ENCODE measurements at places on chromosomes 2 and 18.

- DNase-seq, result no peak
These were observed 737.9 kb upstream of the SALL3 start for GRCh38 chr18:78241535-78242253.

DNA sequence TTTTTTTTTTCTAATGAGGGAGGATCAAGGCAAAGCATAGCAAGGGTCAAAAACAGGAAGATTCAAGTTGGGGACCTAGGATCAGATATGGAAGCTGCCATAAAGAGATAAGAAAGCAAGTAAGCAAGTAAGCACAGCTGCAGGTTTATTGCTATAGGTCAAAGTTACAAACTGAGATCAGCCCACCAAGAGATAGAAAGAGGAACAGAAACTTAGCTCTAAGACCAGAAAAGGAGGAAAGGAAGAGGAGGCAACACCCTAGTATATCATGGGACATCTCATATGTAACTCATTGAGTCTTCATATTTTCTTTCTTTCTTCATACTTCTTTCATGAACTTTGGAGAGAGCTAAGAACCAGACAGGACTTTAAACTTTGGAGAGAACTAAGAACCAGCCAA, 295.9 kb upstream of the CRIM1 start:
- no peak for DNase-seq

DNA sequence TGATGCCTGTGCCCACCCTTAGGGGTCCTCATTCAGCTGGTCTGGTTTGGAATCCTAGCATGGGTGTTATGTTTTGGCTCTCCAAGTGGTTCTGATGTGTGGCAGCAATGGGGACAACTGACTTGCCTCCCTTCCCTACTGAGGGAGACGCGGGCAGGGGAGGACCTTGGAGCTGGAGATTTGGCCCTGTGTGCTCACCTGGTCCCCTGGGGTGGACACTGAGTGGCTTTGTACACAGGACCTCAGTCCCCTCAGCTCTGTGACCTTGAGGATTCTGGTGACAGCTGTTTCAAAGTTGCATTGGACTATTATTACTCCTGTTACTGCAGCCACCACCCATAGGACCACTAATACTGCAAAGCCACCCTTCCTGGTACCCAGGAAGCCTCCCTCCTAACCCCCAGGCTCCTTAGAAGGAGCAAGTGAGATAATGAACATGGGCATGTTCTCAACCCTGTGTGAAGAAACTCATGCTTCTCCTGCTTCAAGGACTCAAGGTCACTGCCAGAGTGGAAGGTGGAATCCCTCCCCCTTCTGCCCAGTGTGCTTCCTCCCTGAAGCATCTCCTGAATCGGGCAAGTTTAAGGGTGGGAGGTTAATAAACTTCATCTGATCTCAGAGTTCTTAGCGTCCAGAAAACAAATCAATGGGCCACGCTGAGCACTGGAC, 26.5 kb downstream of the TMEM182 start:
- DNase-seq, result no peak

DNA sequence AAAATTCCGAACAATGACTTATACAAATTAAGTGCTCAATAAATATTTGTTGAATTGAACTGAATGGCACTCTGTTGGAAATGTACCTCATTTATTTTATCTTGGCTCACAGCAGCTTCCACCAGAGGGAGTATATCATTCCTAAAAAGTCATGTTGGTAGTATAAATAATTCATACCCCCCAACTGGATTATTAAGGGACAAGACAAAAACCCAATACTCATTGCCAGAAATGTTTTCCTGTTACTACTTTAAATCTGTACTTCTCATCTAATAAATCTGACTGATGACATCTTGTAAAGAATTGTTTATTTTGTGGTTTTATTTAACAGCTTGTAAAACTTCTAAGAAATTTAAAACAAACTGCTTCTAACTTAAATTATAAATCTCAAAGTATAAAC, 163.9 kb downstream of the CDH2 start:
- DNase-seq, result no peak

DNA sequence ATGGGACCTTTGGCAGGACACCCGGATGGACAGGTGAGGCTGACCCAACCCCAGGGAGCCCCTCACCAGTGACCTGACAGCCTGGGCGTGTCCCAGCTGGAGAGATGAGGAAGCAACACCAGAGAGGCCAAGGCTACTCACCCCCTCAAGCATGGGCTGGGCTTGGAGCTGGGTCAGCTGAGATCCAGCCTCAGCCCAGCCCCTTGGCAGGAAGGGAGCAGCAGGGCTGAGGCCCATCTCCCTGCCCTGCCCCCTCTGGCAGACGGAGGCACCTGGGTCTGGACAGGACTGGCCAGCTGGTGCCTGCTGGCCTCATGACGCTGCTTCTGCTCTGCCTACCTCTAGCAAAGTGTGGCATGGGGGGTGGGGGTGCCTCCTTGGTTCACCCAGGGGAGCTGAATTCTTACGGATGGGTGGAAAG, 37.8 kb downstream of the HS6ST1 start:
- no peak for DNase-seq

- DNase-seq, result no peak
These were observed 53.9 kb upstream of the SEC11C start for GRCh38 chr18:59085797-59086196.

- no peak for DNase-seq
These were observed 32.8 kb downstream of the MYOM1 start for GRCh38 chr18:3186678-3187658.

GRCh38 chr2:29218550-29219125, 103.4 kb downstream of the CLIP4 start:
- no peak for DNase-seq

DNA sequence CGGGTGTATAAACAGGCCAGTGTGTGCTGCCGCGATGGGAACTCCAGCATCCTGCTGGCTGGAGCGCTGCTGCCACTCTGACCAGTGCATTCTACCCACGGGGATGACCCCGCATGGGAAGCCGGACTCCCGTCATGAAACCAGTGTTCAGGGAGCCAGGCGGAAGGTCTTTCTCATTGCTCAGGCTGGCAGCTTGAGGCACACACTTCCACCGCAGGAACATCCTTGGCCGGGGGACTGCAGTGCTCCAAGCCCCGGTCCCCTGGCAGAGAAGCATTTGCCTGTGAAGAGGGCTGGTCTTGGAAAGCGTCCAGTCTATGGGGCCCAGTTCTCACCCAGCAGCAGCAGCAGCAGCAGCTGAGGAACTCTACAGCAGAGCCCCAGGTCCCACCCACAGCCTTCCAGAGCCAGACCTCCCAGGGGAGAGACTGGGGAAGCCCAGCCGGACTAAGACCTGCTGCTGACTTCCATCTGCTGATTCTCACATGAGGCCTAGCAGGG, 235.9 kb downstream of the KLHL29 start:
- DNase-seq, result no peak

DNA sequence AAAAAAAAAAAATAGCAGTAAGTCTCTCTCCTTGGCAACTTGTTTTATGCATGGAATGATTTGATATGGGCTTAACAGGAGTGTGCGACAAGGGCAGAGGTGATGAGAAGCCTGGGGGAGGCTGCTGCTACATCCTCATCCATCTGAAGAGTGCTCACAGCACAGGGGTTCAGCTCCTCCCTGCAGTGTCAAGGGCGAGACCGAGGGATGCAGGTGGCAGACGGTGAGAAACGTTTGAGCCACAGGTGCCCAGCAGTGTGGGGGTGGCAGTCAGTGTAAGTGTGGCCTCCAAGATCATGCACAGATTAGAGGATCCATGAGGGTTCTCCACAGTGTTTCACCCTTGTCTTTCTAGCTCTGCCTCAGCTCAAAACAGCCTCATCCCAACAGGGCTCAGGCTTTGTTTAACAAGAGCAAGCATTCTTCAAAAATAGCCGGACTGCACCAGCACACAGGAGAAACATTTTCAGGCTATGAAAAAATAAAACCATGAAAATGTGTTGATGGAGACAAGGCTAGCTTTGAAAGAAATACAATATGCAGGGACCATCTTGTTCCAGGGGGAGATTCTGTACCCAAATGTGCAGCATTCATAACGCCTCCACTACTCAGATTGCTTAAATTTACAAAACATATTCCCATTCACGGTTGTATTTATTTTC, 324.5 kb upstream of the MYT1L start:
- DNase-seq, result no peak

GRCh38 chr18:74299746-74300145, 8.0 kb upstream of the CYB5A start:
- DNase-seq, result no peak

DNA sequence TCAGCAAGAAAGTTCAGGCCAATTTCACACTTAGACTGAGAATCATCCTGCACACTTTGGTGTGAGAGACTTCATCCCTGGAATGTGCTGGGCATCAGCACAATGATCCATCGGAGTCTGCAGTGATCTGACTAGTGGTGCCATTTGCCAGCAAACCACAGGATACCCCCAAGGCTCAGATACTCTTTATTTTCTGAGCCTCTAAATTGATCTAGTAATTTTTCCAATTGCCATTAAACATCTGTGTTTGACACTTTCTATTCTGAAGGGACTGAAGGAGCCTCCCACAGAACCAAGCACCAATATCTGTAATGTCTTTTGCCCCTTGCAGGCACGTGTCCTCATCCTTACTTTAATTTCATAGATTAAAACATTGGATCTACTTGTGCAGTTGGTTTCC, 485.3 kb upstream of the SMIM21 start:
- no peak for DNase-seq

DNA sequence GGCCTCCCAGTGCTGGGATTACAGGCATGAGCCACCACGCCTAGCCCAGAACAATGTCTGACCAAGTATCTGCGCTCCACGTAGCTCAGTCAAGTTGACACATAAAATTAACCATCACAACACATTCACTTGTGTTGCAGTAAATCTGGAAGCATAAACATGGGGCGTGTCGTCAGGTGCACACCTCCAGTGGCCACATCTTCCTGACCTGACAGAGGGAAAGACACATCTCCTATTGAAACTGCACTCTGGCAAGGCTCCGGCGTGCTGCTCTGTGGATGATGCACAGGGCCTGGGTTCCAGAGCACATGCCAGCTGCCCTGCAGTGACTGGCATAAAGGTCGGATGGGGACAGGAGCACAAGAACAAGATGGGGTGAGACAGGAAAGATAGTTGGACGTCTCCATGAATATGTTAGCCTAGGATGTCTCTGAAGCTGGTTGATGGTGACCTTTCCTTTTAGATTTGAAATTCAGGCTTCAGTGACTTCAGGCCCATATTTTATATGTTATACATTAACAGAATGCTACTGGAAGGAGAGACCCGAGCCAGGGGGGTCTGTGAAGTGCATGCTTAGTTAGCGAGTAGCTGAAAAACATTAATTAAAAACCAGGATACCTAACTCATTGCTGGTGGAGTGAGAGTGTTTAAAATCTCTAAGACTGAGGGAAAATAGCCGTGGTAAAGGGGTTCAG, 10.9 kb downstream of the IMPA2 start:
- DNase-seq, result no peak

DNA sequence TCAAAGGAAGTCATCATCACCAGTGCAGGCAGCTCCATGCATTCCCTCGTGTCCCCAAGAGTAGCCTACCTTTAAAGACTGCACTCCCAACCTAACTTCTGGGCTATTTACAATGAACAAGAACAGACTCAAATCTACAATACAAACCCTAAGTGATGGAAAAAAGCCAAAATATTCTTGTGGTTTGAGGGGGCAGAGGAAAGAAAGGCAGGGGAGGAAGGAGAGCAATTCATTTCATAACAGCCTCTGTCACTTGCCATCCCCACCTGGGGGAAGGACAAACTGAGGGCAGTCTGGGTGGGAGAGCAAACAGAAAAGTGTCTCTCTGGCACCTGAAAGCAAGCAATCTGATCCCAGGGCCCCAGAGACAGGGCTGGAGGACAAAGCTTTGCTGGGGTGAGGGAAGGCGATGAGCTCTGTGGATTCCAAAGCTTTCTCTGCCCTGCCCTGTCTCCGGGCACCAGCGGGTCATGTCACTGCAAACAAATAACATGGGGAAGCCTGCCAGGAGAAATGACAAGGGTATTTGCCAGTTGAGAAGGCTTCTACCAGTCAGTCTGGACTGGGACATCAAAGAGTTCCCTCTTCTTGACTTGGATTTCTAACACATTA, 528.0 kb upstream of the TNP1 start:
- DNase-seq, result no peak

GRCh38 chr2:48104418-48104817, 198.1 kb upstream of the FBXO11 start:
- no peak for DNase-seq

- no peak for DNase-seq
These were observed 60.7 kb downstream of the RND3 start for GRCh38 chr2:150426724-150427123.

DNA sequence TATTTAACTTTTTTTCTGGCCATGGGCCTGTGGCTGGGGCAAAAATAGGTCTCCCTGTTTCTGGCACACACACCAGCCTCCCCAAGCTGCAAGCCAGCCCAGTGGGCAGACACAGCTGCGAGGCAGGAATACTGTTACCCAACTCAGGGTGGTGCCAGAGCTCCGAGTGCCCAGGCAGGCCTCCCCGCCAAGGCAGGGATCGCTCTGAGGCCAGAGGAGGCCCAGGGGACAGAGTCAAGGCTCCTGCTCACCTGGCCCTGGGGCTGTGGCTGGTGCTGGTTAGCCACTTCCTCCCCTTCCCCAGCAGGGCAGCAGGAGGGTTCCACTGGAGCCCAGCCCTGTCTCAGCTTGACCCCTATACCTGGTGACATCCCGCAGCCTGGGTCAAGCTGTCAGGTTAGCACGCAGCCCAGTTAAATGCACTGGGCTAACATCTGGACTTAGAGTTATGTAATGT, 67.1 kb upstream of the EPAS1 start:
- DNase-seq, result no peak

Data from activated CD4-positive, alpha-beta T cell treated with anti-CD3 and anti-CD28 coated beads, Interleukin-2, amount 50 U/mL, for 48 hours (primary cell).